NCI-H460 (cell line): ENCODE measurements at places on chromosomes 16 and 17.

DNA sequence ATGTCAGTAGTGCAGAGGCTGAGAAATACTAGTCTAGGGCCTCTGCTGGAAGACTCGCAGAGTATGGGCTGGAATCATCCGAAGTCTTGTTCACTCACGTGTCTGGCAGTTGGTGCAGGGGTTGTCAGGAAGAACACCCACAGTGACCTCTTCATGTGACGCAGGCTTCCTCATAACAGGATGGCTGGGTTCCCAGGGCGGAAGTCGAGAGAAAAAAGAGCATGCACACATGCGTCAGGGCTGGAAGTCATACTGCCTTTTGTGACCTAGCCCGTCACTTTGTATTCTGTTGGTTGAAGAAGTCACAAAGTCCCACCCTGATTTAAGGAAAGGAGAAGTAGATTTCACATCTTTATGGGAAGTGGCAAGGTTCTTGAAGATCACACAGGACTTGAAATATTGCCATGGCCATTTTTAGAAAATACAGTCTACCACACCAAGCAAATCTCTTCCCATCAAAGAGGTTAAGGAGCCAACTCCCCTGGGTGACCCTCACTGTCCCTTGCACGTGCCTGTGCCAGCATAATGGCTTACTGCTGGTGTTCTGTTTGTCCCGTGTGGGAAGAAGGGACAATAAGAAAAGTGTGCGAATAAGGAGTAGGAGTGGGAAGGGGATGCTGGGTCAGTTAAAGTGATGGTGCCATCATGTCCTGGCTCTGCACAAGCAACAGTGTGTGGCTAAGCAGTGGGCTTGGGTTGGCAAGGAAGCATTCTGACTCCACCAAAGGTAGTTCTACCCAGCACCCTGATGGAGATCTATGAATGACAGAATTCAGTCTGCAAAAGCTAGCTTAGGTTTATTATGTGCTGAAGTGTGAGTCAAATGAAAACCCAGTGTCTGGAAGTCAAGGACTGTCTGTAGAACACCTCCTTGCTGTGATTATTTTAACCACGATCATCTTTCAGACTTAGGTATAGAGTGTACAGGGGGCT lies 28.1 kb downstream of the HEATR3 start:
- no peak for DNase-seq

DNA sequence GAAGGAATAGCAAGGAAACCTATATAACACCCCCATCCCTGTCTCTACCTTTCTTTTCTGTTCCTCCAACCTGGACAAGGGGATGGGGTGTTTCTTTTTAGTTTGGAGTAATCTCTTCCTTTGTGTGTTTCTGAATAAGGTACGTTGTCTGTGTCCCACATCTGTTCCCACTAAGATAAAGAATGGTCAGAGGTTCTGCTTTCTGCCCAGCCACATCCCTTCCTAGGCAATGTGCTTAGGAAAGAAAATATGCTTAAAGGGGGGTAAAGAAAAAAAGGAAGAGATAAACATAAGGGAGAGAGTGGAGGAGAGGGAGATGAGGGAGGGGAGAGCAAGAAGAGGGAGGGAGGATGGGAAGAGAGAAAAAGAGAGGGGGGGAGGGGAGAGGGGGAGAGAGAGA lies 35.1 kb downstream of the SLC6A2 start:
- DNase-seq = no peak

GRCh38 chr17:15447928-15448579 lies 19.4 kb downstream of the CDRT4 start:
- DNase-seq = no peak

DNA sequence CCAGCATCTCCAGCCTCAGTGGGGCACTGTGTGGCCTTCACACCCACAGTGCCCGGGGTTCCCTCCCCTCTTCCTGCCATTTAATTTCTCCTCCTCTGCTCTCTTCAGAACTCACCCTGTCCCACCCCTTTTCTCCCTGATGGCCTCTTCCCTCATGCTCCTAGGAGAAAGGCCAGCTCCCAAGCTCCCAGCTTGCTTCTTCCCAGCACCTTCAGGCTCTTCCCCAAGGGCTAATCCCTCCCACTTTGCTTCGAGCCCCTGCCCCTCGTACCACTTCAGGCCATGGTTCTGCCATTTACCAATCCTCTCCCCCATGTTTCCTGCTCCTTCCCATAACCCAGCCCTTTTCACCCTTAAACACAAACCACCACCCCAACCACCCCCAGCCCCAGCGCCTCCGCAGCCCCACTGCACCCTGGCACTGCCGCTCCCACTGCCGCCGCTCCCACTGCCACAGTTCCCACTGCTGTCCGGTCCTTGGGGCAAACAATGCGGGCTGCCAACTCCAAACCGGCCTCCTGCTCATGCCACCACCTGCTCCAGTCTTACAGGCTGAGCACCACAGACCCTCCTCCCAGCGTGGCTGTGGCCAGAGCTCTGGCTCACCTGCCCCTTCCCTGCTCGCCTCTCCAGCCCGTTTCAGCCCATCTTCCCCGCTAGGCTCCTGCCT lies 28.6 kb downstream of the ADAM11 start:
- DNase-seq = no peak

DNA sequence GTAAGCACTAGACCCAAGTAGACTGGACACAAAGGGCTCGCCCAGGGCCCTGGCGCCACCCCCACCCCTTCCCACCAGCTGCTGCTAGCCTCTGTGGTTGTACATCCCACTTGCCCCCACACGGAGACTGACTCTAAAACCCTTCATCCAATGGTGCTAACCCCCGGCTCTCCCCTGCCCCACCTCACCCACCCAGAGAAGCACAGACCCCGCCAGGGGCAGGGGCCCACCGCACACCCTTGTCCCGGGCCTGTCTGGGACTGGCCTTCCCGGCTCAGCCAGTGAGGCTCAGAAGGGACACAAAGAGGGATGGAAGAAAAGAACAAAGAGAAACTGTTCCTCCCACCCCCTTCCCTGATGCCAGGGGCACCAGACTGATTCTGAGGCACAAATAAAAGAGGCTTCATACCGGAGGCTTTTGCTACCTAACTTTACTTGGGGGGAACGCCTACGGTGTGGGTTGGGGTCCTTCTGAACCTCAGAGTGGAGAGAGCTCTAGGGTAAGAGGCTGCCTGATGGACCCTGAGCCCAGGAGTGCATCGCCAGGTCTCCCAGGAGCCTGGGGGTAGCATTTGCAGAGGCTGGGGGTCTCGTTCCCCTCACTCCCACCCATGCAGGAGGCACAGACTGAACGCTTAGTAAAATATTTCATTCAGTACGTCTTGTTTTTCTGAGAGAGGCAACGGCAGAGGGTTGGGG lies 8.2 kb downstream of the CORO6 start:
- DNase-seq = no peak

GRCh38 chr17:40539711-40540411 lies 25.4 kb downstream of the CCR7 start:
- DNase-seq = no peak

DNA sequence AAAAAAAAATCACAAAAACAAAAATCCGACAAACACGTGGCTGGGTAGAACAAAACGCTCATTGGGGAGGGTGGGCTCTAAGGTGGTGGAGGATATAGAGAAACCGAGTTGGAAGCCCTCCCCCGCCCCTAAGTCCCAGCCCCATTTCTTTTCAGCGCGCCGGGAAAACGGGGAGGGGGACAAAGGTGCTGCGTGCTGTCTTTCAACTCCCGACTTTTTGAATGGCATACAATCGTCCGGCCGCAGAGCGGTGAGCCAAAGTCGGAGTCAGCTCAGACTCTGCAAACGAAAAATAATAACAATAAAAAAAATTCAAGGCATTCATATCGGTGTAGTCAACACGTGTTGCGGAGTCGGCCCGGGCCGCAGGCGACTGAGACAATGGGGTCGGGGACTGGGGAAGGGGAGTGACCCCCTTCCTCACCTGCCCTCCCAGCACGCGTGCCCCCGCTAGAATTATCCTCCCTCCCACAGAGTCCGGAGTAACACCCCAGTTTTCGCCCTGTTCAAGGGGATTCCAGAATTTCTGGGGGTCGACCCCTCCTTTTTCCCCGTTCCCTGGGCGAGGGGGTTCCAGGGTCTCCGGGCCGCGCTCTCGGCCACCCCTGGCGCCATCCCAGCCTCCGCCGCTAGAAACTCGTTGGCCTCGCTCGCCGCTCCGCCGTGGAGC lies 1.7 kb upstream of the IGF2BP1 start:
- no peak for DNase-seq

DNA sequence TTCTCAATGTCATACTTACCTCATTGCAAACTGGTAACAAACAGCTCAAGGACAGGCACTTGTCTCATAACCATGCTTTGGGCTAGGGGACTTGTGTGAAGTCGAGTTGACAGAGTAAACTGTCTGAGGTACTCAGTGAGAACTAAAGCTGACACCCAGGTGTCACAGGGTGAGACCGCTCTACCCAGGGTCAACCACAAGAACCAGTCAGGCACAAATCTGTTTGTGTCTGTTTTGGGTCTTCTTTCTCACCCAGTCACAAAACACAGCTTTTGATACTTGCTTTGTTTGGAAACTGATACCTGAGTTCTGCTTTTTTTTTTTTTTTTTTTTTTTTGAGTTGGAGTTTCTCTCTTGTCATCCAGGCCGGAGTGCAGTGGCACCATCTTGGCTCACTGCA lies 161.1 kb downstream of the STX8 start:
- DNase-seq = no peak

GRCh38 chr17:81557276-81558114 lies 5.3 kb upstream of the FAAP100 start:
- no peak for DNase-seq

- no peak for DNase-seq
These were observed 2.8 kb downstream of the MEOX1 start for GRCh38 chr17:43658900-43659299.

- no peak for DNase-seq
These were observed 5.0 kb upstream of the HOXB9 start for GRCh38 chr17:48630925-48631692.

- DNase-seq = no peak
These were observed 36.8 kb upstream of the LYRM9 start for GRCh38 chr17:27930000-27930399.

GRCh38 chr16:87075319-87075860 lies 241.8 kb downstream of the C16orf95 start:
- no peak for DNase-seq

- no peak for DNase-seq
These were observed 73.7 kb downstream of the CRISPLD2 start for GRCh38 chr16:84893467-84893848.

- no peak for DNase-seq
These were observed 147.7 kb upstream of the WSCD1 start for GRCh38 chr17:5922476-5922875.

GRCh38 chr17:61412860-61413660 lies 13.4 kb downstream of the TBX2 start:
- no peak for DNase-seq

- no peak for DNase-seq
These were observed 53.7 kb upstream of the LGALS9 start for GRCh38 chr17:27577121-27577761.

DNA sequence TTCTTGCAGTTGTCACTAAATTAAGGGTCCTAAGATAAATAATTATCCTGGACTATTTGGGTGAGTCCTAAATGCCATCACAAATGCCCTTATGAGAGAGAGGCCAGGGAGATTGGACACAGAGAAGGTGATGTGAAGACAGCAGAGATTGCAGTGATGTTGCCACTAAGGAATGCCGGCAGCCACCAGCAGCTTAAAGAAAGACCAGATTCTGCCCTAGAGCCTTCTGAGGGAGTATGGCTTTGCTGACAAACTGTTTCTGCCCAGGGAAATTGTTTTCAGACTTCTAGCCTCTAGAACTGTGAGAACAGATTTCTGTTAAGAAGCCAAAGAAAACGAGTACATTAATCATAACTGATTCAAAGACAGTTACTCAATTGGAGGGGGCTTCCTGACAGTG lies 10.0 kb upstream of the ZNF23 start:
- DNase-seq = no peak

GRCh38 chr16:89561884-89562599 lies 1.6 kb downstream of the RPL13 start:
- no peak for DNase-seq

DNA sequence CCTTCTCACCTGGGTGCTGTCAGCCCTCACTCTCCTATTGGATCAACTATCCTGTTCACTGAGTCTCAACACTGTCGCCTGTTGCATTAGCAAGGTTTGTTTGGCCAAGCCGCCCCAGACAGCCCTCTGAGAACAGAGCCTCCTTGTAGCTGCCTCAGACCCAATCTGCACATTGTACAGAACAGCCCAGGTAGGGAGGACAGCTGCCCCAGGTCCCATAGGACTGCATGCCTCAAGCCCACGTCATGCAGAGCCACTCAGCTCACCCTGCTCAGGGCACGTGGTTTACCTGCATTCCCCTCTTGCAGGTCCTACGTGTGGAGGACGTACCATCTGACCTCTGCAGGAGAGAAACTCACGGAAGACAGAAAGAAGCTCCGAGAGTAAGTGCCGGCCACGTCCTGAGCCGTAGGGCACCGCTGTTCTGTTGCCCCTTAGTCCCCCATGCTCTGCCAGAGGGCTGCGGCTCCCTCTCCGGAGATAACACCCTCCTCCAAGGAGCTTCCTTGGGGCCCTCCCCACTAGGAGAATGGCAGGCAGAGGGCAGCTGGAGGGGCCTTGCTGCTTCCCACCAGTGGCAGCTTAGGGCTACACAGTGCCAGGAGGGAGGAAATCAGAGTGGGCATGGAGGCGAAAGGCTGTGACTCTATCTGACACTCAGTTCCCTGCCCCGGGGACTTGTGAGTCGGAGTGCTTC lies 2.8 kb downstream of the SNRNP25 start:
- DNase-seq = no peak

- no peak for DNase-seq
These were observed 748 bp upstream of the CMTM3 start for GRCh38 chr16:66603537-66604375.

DNA sequence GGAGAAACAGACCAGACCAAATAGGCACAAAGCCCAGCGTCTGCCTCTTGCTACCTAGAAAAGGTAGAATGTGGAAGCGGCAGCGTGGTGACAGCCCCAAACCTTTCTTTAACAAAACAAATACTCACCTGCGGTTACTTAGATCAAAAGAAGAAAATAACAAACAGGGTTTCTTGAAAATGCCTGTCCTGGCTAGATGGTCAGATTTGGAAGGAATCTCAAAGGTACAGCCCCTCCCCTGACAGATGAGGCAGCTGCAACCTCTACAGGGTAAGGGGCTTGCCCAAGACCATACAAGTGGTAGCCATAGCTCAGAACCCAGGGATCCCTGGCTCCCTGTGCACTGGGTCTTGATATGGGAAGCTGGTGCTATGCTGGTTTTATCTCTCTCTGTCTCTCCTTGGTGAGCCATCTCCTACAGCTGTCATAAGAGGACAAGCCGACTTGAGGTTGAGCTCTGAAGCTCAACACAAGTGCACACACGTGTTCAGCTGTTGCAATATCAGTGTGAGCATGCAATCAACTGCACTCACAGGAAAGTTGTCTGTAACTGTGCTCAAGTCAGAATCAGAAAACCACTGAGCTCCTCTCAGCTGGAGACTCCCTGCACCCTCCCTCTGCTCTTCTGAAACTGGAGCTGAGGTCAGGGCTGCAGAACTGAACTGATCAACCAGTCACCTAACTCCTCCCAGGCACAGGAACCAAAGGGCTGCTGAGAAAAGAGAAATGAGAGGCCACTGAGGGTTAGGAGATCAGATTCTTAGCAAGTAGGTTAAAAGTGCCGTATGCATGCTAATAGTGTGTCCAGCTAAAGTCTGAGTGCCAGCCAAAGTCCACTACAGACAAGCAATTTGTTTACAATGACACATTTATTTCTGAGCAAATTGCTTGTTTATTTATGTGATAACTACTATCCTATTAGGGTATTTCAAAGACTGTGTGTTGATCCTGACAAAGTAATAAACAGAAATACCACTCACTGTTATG lies 6.1 kb upstream of the RNF157 start:
- DNase-seq = peak; percentile 63
